GM06990 (cell line): ENCODE measurements at places on chromosomes 5 and 9.

DNA sequence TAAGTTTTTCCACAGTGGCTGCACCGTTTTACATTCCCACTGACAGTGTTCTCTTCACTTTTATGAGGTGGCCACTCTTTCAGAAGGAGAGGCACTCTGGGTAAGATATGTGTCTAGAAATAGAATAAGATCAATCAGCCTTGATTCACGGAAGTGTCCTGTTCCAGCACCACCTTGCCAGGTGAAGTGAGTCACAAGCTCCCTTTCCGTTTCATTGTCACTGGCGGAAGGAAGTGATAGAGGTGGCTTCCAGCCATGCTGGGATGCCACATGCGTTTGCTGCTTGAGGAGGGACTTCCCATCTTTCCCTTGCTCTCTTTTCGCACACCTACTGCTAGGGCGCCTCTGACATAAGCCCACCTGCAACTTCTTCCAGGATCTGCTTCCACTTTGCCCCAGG, 217.1 kb downstream of the PIK3R1 start:
- DNase-seq, result no peak

DNA sequence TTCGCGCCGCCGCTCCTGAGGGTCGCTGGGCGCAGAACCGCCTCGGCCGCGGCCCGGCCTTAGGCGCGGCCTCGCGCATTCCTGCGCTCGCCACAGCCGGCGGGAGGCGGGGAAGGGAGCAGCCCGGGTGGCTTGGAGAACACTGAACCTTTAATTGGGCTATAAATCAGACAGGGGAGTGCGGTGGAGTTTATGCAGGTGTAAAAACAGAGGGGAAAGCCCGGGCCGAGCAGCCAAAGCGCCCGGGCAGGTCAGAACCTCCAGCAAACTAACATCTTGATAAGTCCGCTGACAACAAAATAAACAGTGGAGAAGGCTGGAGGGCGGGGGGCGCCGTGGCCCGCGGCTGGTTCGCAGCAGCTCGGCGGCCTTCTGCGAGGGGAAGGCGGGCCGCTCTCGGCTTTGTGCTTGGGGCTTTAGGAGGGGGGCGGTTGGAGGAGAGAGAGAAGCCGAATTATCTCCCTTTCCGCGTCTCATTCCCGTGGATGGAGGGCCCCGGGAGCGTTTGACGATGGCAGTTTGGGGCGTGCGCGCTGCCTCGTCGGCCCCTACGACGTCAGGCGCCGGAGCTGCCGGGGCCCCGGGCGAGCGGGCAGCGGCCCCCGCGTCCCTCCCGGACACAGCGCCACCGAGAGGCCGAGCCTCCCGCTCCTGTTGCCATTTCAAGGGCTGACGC, 11.3 kb downstream of the FOXD1 start:
- DNase-seq, result no peak

DNA sequence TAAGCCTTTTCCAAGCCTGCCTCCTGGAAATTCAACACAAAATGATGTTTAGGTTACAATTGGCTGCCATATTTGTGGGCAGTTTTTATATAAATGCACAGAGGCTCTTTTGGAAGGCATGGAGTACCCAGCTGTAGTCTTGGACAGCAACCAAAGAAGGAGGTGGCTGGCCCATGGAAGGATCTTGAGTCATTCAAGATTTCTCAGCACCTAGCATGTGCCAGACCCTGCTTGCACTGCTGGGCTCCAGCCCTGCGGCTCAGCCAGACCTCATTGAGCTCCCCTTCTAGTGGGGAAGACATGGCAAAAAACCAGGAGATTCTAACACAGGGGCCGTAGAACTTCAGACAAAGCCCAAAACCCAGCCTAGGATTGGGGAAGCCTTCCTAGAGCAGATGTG, 22.1 kb downstream of the JADE2 start:
- no peak for DNase-seq

DNA sequence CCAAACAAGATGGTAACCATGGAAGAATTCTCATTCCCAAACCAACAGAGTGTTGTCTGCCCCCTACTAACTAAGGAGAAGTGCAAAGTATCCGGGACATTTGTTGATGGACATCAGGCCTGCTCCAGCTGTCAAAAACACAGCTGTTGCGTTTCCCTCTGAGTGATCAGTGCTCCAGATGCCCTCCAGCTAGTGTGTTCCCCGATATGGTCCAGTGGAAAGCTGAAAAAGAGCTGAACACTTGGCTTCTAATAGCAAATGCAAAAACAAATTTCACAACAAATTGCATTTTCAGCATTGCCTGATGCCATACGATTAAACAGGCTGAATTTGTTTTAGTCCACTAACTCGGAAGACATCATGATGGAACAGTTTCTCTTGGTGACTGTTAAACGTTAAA, 1398.7 kb downstream of the PTPRD start:
- DNase-seq, result no peak

- no peak for DNase-seq
Observed at GRCh38 chr5:31815376-31815775, 176.4 kb downstream of the PDZD2 start.

- DNase-seq, result no peak
Observed at GRCh38 chr5:169847519-169847918, 132.8 kb downstream of the INSYN2B start.

DNA sequence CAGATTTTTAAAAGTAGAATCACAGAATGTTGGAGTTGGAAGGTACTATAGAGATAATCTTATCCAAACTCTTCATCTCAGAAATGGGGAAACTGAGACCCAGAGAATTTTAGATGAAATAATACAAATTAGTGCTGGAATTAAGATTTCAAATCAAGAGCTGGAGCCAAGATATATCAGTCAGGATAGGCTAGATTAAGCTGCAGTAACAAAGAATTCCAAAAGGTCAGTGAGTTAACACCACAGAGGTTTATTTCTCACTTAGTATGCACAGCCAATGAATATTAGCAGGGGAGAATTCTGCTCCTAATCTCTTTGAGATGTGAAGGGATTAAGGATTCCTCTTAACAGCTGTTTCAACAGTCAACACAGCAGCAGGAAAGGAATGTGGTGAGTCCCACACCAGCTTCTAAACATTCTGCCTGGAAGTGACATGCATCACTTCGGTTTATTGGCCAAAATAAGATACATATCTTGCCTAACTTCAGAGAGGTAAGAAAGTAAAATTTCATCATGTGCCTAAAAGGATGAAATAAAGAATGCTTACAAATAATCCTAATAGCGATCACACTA, 136.8 kb downstream of the FRMD3 start:
- DNase-seq, result no peak

GRCh38 chr5:179794575-179794974, 789 bp downstream of the LTC4S start:
- no peak for DNase-seq

DNA sequence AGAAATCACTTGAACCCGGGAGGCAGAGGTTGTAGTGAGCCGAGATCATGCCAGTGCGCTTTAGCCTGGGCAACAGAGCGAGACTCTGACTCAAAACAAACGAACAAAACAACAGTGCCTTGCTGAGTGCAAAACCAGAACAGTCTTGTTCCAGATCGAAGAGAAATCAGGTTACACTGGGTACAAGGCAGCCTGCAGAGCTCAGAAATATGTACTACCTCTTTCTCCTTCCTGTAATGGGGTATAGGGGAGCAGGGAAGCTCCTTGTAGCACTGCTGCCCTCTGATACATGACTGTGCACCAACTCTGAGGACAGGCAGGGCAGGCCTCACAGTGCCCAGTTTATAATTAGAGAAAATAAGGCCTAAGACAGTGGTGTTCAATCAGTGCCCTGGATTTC, 24.7 kb downstream of the TBC1D2 start:
- DNase-seq, result no peak

GRCh38 chr5:4987431-4987830, 152.7 kb upstream of the ADAMTS16 start:
- no peak for DNase-seq

- DNase-seq, result no peak
Observed at GRCh38 chr5:151318850-151319732, 15.5 kb upstream of the SLC36A3 start.

DNA sequence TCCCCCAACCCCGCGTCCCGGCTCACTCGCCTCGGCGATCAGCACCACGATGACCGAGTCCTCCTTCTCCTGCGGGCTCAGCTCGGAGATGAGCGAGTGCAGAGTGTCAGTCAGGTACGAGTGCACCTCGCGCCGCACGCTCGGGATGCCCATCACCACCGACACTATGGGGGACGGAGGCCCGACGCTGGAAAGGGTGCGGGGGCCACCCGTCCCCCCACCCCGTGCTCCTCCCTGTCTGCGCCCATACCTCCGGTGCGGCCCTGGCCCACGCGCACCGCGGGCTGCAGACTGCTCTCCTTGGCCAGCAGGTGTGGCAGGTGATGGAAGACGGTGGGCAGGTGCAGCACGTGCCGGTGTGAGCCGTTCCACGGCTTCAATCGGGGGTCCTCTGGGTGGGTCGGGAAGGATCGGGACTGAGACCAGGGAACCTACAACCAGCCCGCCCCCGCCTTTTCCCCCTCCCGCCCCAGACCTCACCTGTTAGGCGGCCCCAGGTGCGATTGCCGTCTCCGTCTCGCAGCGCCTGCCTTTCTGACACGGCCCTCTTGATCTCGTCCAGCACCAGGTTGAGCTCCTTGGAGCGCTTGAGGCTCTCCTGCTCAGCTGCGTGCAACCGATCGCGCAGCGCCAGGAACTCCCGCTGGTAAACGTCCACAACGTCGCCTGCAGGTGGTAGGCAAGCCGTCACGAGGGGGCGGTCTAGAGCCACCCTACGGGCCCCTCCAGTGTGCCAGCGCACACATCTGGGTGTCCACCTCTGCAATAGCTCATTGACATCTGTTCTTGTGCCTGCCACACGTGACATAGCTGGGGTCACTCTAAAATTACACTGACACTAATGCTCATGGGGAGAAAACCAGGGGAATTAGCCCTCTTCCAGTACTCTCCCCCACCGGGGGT, 5.1 kb downstream of the MGAT4B start:
- peak; percentile 69 for DNase-seq

DNA sequence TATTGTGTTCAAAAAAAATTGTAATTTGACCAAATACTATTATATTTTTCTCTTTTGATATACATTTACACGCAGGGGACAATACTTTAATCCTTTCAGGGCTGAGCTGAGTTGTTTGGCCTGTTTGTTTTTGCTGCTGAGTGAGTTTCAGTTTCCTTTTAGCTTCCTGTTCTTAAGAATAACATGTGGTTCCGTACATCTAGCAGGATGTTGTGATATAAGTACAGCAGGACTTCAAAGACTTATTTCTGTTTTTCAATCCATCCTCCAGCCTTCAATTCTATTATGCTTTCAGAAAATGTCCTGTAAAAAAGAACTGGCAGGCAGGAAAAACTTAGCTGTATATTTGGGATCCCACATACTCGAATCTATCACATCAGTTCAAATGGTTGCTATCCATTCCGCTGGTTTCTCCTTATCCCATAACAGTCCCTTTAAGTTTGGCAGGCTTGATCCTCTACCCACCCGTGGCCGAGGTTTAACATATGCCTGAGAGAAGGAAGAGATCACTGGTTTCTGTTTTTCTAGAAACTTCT, 1037.3 kb upstream of the ACO1 start:
- no peak for DNase-seq

- no peak for DNase-seq
Observed at GRCh38 chr5:149285153-149285552, 13.5 kb downstream of the AFAP1L1 start.

DNA sequence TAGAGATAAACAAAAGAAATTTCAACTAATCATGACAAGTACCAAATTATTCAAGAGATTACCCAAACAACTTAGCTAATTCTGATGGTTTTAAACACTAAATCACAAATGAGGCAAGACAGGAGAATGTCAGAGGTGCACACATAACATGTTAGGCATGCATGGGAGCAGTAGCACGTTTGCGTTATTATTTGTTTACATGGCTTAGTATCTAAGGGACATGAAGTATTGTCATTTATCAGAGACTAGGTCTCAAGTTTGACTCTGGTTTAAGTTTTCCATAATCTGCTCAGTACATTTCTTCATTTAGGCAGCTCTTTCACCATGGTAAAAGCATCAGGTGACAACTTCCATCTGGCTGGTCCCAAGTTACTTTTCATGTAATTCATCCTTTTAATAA, 244.1 kb upstream of the TNC start:
- DNase-seq, result no peak

- no peak for DNase-seq
Observed at GRCh38 chr5:43281840-43282658, 31.2 kb downstream of the HMGCS1 start.

DNA sequence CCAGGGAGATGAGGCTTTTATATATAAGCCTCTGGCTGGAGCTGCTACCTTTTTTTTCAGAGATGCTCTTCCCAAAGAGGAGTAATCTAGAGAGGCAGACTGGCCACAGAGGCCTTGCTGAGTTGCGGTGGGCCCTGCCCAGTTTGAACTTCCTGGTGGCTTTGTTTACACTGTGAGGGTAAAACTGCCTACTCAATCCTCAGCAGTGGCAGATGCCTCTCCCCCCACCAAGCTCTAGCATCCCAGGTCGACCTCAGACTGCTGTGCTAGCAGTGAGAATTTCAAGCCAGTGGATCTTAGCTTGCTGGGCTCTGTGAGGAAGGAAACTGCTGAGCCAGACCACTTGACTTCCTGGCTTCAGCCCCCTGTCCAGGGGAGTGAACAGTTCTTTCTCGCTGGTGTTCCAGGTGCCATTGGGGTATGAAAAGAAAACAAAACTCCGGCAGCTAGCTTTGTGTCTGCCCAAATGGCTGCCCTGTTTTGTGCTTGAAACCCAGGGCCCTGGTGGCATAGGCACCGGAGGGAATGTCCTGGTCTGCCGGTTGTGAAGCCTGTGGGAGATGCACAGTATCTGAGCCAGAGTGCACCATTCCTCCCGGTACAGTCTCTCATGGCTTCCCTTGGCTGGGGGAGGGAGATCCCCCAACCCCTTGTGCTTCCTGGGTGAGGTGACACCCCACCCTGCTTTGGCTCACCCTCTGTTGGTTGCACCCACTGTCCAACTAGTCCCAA, 219.5 kb upstream of the IZUMO3 start:
- no peak for DNase-seq

GRCh38 chr5:140563596-140563995, 802 bp downstream of the APBB3 start:
- DNase-seq, result no peak

GRCh38 chr9:70205366-70206020, 53.3 kb upstream of the SMC5 start:
- no peak for DNase-seq

- no peak for DNase-seq
Observed at GRCh38 chr9:132458432-132458831, 48.4 kb downstream of the CFAP77 start.

DNA sequence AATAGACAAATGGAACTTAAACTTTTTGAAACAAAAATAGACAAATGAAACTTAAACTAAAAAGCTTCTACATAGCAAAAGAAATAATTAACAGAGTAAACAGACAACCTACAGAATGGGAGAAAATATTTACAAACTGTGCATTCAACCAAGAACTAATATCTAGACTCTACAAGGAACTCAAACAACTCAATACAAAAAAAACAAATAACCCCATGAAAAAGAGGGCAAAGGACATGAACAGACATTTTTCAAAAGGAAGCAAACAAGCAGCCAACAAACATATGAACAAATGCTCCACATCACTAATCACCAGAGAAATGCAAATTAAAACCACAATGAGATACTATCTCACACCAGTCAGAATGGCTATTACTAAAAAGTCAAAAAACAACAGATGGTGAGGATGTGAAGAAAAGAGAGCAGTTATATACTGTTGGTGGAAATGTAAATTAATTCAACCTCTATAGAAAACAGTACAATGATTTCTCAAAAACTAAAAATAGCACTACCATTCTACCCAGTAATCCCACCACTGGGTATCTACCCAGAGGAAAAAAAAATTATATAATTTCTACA, 170.8 kb upstream of the RGMB start:
- no peak for DNase-seq
